Activated CD4-positive, alpha-beta T cell treated with anti-CD3 and anti-CD28 coated beads, Interleukin-2, amount 10 ng/mL, durations not matched to agents 24 days and 14 days (primary cell): ENCODE measurements at places on chromosomes 1 and 21.

DNA sequence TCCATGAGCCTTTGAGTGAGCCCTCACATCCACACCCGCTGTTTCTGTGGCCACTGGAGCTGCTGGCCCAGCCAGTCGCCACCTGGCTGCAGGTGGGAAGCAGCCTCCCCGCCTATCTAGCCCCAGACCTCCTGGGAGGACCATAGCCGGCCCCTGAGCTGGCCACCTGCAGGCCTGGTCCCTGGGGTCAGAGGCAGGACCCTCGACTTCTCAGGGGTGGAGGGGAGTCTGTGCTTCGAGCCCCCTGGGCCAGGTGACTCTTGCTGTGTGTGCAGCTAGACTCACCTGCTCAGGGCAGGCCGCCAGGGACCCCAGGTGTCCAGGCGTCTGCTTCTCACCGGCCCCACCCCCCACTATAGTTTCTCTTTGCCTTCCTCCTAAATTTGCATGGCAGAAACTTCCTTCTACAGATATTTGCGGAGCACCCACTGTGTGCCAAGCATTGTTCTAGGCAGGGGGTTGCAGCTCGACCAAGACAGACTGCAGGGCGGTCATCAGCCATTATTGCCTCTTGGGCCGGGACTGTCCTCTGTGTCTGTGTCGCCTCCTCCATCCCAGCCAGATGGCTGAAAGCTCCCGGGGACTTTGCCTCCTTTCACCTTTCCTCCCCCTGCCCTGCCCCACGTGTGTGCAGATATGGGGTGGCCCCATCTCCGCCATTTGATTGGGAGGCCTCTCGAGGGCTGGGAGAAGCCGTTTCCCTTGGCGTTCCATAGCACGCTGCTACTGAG is 27.3 kb downstream of the SPSB1 start:
- DNase-seq, result no peak

DNA sequence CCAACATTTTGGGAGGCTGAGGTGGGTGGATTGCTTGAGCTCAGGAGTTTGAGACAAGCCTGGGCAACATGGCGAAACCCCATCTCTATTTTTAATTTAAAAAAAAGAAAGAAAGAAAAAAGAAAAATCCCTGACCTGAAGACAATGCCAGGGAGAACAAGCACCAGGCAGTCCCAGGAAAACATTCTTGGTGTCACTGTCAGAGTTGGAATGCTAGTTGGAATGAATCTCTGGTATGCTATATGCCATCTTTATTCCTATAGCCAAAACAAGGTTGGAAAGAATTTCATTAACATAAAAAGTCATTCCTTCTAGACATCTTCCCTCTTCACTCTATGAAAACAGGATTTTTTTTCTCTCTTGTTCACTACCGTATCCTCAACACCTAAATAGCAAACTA is 2.8 kb downstream of the DNAJC8 start:
- DNase-seq, result no peak

GRCh38 chr1:57393058-57393584 is 30.7 kb downstream of the DAB1 start:
- no peak for DNase-seq

DNA sequence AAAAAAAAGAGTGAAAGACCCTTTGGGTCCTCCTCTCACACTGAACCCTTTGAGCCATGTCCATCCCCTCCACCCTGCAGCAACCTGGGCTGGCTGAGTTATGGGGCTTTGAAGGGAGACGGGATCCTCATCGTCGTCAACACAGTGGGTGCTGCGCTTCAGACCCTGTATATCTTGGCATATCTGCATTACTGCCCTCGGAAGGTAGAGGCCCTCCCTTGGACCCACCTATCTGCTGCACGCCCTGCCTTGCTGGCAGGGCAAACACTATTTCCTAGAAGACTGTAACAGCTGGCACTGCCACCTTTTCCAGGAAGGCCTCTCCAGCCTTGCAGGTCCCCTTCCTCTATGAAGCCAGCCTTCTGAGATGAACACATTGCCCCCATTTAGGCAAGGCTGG is 1.1 kb downstream of the SLC50A1 start:
- peak; percentile 73 for DNase-seq

DNA sequence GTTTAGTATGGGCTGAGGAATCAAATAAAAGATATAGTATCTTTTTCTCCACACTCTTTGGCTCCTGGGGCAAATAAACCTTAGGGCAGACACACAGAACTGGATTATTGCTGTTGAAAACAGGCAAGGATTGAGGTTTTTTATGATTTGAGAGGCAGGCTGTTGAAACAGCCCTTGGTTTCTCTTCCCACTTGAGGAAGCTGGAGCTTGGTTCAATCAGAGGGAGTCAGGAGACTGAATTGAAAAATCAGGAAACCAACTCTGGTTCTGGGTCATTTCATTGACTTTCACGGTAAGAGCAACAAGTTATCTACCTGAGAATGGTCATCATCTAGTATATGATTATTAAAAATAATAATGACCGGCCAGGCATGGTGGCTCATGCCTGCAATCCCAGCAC is 108.4 kb downstream of the CNIH3 start:
- DNase-seq, result no peak

GRCh38 chr1:181386951-181387350 is 96.4 kb upstream of the CACNA1E start:
- no peak for DNase-seq

GRCh38 chr21:37184784-37185593 is 82.1 kb downstream of the VPS26C start:
- DNase-seq, result peak; percentile 55

GRCh38 chr1:7252411-7253117 is 467.3 kb downstream of the CAMTA1 start:
- DNase-seq, result peak; percentile 34

DNA sequence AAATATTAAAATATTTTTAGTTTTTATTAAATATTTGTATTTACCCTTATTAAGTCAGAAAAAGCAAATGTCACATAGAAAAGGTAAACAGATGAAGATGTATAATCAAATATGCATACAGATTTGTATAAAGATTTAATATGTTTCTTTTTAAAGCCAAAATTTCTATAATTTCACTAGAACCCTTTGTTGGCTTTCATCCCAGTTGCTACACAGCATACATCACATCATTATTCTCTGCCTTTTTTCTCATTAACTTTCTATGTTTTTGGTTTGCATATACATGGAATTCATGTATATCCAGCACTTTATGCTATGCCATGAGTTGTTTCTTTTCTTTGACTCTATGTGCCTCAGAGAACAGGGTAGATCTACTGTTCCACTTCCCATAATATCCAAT is 957.9 kb upstream of the ADGRL2 start:
- no peak for DNase-seq

- no peak for DNase-seq
These were observed 58.7 kb downstream of the STUM start for GRCh38 chr1:226607268-226607660.

- no peak for DNase-seq
These were observed 55.6 kb downstream of the PEX14 start for GRCh38 chr1:10530281-10530740.

DNA sequence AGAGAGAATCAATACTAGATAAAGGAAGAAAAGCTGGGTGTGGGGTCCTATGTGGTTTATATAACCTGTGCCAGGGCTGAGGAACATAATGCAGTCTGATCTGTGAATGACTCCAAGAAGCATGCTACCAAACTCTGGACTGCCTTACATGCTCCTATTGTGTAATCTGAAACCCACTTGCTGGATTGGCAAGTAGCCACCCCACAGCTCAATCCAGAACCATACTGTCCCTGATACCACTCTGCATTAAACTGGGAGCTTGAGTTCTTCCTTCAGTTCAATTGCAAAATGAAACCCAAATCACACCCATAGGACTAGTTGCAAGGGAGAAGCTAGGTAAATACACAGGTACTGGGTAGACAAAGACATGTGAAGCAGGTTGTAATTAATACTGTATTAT is 115.4 kb upstream of the NEGR1 start:
- DNase-seq, result no peak

DNA sequence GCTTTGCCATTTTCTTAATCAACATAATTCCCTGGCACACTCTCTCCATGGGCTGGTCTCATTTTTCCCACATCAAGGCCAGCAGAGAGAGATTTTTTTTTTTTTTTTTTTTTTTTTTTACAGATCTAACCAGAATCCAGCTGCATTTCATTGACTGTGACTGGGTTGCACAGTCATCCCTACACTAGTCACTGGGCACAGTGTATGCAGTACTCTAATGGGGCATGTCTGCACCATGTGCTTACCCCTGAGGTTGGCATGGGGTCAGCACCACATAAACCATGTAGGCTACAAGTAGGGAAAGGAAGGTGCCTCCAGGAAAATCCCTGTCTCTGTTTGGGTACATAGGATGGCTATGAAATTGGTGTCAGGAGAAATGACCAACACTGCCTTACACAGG is 64.1 kb upstream of the LRP8 start:
- no peak for DNase-seq

DNA sequence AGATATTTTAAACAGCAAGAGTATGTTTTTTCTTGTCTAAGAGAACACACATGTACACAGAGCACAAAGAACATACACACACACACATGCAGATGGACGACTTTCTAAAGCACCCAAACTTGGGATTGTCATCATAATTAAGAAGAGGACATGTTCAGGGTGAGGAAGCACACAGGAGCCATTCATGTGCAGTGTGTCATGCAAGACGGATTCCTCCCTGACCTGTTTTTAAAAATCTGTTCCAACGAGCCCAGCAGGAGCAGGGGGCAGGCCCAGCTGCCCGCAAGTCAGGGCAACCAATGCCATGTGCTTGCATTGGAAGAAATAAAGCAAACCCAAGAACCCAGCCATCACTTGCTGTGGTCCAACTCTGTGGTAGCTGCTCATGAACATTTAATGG is 167.3 kb upstream of the ZNF644 start:
- DNase-seq, result no peak

- peak; percentile 55 for DNase-seq
These were observed 11.0 kb downstream of the CA6 start for GRCh38 chr1:8956461-8957349.

DNA sequence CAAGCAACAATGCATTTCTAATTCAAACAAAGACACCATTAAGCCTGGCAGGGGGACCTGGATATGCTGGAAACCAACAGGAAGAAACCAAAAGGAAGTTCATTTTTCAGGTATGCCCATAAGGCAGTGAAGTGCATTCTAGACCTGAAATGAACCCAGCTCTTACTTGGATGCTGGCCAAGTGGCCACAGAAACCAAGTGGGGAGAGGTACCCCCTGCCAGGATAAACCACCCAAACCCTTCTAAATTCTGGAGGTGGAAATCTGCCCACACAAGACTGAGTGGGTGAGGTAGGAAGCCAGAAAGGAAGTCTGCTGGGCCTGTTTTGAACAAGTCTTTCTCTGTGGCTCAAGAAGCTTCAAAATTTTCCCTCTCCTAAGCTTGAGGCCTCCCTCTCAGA is 2.6 kb downstream of the CD5L start:
- DNase-seq, result no peak

DNA sequence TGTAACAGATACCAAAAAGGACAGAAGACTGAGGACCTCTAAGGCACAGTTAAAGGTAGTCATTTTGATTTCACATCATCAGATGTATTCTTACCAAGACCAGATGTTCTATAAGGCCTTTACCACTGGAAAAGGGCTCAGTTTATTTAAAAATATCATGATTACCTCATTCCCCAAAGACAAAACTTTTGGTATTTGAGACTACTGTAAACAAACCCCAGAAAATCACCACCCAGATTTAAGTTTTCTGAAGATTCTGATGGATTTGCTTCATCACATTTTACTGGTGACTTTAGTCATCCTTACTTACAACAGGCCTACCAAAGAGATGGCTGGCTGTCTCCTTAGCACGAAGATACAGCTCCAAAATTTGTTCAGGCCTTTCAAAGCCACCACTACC is 8.3 kb downstream of the ENAH start:
- DNase-seq, result peak; percentile 40

DNA sequence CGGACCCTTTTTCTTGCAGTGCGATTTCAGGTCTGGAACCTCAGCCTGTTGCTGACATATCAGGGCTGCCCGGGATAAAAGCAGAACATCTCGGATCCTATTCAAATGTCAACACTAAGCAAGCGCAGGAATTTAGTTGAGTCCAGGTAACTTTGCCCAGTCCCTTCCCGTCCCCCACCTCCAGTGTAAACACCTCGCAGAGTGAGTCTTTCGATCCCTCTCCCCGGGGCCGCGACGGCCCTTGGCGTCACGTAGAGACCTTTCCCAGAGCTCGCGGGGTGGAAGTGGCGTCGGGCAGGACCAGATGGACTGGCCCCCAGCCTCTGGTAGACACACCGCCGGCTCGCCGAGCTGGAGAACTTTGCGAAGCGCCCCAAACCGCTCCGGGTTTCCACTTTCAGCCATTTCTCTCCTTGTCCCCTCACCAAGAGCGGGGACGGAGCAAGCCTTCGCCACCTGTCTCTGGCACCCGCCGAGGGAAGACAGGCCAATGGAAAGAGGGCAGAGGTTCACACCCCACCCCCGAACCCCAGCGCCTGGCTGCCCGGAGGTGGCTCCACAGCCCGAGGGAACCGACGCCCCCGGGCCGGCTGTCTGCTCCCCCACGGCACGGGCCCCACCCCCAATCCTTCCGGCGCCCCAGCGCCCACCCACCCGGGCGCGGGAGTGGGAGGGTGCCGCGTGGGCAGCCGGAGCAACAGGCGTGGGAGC is 570 bp downstream of the KCND3 start:
- DNase-seq, result no peak

DNA sequence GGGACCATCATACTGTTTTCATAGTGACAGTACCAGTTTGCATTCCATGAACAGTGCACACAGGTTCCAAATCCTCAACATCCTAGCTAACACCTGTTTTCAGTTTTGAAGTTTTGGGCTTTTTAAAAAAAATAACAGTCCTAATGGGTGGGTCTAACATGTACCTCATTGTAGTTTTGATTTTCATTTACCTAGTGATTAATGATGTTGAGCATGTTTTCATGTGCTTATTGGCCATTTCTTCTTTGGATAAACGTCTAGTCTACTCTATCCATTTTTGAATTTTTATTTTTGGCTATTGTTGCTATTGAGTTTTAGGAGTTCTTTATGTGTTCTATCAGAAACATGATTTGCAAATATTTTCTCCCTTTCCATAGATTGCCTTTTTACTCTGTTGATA is 3.4 kb downstream of the GBP6 start:
- no peak for DNase-seq

- no peak for DNase-seq
These were observed 182.0 kb downstream of the IGSF21 start for GRCh38 chr1:18289597-18289996.

GRCh38 chr1:16720351-16721223 is 19.7 kb upstream of the RNU1-4 start:
- peak; percentile 57 for DNase-seq

DNA sequence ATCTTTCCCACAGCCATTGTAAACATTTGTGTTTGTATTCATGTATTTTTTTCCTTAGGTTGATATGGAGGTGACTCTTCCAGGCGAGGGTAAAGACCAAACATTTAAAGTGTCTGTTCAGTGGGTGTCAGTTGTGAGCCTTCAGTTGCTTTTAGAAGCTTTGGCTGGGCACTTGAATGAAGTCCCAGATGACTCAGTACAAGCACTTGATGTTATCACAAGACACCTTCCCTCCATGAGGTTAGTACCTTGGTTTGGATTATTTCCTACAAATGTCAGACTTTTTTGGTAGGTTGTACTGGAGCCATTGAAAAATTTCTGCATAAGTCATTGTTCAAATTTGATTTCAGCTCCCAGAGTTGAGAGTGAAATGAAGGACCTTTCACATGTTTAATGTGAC is 17.4 kb downstream of the AGO4 start:
- DNase-seq, result no peak
